Stimulated activated naive CD8-positive, alpha-beta T cell treated with anti-CD3 and anti-CD28 coated beads, Interleukin-15, amount 100 ng/mL, for 72 hours (primary cell): ENCODE measurements at places on chromosomes 2 and 18.

DNA sequence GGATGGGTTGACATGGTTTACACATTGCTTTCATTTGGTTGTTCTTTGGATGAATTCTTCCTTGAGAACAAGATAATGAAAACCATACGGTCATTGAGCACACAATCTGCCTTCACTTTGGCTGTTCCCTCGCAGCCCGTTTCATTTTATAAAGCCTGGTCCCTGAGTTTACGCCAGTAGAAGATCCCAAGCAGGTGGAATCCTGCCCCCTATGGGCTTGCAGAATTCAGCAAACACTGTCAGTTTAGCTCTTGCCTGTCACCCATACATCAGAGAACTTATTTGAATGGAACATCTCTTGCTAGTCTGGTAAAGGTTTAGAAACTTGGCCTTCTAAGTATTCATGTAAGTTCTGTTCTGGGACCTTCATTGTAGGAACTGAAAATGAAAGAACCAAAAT, 666.4 kb upstream of the ZEB2 start:
- DNase-seq, result no peak

DNA sequence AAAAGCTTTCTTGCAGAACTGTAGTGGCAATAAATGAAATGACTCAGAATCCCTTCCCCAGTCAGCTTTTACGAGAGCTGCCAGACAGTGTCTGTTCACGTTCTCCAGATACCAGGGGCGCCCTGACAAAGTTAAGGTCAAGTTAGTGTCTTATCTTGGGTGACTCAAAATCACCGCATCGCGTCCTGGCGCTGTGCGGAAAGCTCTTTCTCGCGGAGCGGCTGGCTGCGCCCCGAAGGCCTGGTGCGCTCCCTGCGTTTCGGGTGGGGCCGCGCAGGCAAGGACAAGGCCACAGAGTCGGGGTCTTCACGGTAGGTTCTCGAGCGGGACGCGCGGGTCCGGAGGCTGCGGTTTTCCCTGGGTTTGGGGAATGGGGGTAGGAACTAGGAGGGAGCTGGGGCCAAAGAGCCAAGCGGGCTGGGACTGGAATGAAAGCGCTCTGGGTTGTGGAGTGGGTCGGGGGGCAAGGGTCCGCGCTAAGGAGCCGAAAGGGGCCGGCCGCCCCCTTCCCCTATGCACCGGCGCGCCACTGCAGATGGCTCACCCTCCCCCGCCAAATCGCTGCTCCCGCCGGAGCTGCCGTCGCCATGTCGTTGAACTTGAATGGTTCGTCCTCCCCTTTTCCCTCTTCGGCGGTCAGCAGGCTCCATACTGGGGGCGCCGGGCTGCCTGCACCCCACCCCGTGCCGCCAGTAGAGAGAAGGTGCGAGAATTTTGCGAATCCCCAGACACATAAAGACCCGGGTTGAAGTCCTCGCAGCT, 2.6 kb upstream of the HOXD11 start:
- no peak for DNase-seq

- DNase-seq, result no peak
Observed at GRCh38 chr2:234044157-234044556, 6.3 kb upstream of the SPP2 start.

DNA sequence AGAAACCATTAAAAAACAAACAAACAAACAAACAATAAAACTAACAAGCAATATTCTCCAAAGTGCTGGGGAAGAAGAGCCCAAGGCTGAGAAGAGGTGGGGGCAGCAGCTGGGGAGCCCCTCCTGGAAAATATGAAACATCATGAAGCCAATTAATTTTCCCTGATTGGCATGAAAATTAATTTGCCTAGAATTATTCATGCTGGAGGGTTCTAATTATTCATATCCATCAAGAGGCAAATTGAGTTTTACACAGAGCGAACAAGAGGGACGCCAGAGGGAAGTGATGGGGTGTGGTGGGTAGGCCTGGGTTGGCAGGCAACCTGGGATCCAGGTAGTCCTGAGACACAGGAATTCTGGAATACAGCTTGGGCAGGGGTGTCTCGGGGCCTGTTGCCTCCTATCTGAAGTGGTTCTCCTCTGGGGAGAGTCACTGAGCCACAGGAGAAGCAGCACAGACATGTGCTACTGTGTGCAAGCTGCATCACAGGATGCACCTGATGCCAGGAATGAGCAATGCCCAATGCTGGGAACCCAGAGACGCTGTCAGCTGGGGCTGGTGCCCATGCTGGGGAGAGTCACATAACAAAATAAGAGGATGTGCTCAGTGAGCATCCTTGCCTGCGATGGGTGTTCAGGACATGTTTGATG, 100.5 kb downstream of the TEX51 start:
- no peak for DNase-seq

DNA sequence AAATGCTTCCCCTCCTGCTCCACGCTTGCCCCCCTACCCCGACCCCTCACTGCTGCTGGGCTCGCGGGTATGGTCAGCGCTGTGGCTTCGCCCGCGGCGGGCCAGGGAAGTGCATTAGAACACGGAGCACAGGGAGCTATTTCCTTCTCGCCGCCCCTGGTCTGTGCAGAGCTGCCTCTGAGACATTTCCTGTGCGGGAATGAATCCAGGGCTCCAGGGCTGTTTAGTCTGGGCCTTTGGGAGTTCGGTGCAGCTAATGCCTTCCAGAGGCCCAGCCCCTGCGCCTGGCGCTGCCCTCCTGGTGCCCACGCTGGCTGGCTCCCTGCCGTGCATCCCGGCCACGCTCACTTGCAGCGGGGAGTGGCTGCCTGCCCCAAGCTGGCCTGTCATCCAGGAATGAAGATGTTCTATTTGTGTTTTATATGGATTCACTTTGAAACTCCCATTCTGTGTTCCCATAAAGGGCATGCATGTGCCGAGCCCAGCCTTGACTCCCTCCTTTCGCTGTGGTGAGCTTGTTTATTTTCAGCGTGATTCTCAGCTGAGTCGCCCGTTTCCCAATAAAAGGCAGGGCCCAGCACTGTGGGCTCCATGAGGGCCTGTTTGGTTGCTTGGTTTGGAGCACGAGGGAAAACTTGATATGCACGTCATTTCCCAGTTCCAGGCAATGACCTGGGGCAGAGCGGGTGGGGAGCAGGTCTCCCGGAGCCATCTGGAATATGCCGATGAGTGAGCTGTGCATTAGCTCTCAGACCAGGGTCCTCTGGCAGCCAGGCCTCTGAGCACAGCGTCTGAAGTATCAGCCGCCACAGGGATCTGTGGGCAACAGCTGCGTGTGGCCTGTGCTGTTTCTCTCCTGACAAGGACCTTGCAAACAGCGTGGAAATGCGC, 42.7 kb downstream of the SH3RF3 start:
- no peak for DNase-seq

- no peak for DNase-seq
Observed at GRCh38 chr2:234631646-234632514, 135.0 kb upstream of the ARL4C start.

- DNase-seq, result no peak
Observed at GRCh38 chr2:210046851-210047500, 44.5 kb downstream of the RPE start.

DNA sequence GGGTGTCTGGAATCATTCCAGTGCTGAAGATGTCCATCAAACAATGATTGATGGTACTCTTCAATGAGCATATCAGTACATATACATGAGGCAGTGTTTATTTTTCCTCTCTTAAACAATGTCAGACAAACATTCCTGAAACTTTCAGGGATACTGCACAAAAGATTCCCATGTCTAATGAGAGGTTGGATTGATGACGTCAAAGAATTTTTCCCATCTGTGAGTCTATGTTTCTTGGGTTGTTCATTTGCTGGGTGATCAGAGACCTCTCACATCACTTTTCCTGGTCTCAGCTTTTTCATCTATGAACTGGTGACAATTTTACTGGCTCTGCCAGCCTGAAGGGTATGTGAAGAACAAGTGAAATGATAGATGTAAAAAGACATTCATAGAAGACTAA, 325.5 kb downstream of the EN1 start:
- no peak for DNase-seq

DNA sequence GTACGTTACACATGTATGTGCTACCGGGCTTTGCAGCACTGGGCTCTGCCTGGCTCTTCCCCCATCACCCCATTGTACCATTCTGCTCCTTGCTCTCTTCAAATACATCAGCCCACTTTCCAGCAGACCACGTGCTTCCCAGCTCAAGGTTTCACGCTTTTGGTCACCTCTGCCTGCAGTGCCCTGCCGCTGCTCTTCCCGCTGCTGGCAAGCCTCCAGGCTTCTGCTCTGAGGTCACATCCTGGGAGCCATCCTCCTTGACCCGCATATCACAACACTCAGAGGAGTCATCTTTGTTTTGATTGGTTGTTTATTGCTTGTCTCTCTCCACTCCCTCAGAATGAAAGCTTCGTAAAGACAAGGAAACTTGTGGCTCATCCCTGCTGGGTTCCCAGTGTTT, 34.1 kb downstream of the KIF5C start:
- no peak for DNase-seq

GRCh38 chr2:71130152-71130904, at the start of the genes MCEE and MPHOSPH10:
Gene MCEE (minus strand): TSS chr2:71130229. CDS start chr2:71130219, 10 bp downstream.
Gene MPHOSPH10 (plus strand): TSS chr2:71130634. CDS start chr2:71130666, 32 bp downstream.
- DNase-seq, result peak; percentile 90

DNA sequence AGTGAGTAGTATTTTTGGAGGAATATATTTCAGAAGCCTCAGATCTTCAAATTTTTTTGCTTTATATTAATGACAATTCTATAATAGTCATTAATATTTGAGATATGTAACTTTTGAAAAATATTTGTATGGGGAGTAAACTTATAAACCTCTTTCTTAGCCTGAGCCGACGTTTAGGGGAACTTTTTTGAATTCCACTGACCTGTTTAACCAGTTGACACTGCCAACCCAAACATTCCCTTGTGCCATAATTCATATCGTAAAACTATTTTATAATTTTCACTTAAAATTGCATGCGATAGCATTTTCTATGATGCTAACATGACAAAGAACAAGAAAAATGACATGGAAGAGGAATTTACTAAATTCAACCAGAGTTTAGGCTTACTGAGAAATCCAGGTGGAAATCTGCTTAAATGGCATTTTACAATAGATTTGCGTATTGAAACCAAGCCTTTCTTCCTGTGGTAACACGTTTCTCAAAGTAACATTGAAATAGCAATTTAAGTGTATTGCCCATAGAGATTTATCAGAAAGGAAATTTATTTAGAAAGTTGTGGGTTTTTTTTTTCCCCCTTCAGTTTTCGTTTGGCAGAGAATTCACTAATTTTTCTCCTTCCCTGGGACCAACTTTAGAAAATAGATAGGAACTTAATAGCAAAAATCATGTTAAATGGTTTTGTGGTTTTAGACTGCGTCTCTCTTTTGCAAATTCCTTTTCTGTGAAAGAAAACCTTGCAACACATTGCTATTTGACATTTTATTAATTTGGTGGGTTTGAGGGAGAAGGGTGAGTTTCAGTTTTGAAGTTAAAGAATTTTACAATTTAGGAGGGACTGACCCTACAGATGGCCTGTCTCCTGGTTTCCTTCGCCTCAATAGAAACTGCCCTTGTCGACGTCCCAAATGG, 77.4 kb downstream of the TANC1 start:
- no peak for DNase-seq

DNA sequence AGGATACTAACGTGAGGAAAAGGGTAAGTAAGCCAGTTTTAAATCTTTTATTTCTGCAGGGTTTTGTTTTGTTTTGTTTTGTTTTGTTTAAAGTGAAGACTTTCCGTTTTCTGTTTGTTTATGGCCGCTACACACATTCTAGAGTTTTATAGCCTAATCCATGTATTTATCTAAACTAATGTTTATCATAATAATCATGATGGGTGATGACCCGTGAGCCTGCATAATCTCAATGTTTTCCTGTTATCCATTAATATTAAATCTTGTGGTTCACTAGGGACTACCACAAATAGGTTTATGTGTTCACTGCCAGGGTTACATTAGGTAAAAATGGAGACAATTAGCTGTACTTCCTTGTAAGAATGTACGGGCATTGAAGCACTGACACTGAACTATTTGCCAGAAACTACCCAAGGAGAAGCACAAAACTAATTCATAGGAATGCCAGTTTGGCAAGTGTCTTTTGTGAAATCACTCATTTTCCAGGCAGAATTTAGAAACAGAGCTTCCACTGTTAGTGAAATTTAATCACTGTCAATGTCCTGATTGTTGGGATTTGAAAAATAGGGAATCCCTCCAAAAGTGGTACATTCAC, 574.8 kb downstream of the LRP1B start:
- DNase-seq, result no peak

GRCh38 chr2:162029287-162029901, 44.6 kb downstream of the DPP4 start:
- DNase-seq, result no peak
